ENCODE measurements at places on chromosomes 11 and 22. TPM values are rescaled to one million over a fixed set of nuclear protein-coding genes. Genes with fewer than 3 reads are reported as not detected.

CELSR1 gene
- total RNA-seq = 0.74 TPM

DNA sequence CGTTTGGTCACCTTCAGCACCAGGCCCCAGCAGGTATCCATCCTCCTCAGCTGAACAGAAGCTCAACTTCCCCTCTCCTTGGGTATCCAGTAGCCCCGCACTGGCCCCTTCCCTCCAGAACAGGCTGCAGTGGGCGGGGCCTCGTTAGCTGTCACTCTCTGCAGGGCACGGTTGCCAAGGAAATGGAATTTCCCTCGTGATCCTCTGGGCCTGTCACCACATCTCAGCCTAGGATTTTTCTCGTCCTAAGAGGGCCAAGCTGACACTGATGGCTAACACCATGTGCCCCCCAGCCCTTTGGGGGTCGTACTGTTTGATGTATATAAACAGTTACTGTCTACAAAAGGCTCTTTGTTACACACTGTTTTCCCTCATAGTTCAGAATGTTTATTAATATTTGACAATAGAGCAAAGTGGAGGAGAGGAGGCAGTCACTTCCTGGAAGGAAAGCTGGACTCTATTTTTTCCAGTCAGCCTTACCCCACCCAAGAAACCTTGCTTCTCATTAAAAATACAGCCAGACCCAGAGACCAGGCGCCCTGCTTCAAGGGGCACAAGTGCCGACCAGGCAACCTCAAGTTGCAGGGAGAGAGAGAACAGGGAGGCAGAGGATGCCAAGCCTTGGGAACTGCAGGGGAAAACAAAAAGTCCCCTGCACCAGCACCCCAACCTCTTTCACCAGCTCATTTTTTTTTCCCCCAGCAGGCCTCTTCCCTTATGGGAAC lies 44.5 kb downstream of the FEZ1 start:
- no peaks in the 10 kb centered on the region for H3K27me3 ChIP-seq
- no peak overlapping the region for H3K27ac ChIP-seq
- DNase-seq = no peak
- peaks cover 2% of the 10 kb centered on the region for H3K36me3 ChIP-seq
- H3K4me1 ChIP-seq = no peaks in the 10 kb centered on the region
- H3K4me3 ChIP-seq = no peak overlapping the region

DNA sequence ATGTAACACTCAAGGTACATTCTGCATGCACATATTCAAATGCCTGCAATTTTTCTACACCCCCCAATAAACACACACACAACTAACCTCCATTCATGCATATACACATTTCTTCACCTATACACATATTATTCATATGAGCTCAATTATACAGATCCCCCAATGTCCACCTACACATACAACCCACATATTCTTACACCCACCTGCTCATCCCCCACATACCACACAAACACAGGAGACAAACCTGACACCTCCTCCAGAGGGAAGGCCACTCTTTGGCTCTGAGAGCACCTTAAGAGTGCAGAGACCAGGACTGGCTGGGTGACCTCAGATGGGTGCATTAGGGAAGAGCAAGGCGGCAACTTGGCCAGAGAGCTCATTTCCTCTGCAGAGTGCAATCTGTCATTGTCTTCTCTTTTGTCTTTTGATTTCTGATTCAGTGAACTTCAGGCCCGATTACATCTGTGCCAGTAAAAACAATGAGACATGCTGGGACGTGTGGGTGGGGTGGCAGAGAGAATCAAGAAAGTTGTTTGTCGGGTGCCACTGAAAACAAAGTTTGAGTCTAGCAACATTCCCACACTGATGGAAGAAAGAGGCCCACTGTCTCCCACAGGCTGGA lies 208.4 kb downstream of the NXPE2 start:
- H3K4me3 ChIP-seq = no peak overlapping the region
- H3K27ac ChIP-seq = no peak overlapping the region
- H3K4me1 ChIP-seq = no peaks in the 10 kb centered on the region
- DNase-seq = no peak
- no peaks in the 10 kb centered on the region for H3K27me3 ChIP-seq

GRCh38 chr11:107747622-107748021 lies 35.8 kb upstream of the SLN start:
- H3K36me3 ChIP-seq = no peaks in the 10 kb centered on the region
- H3K27ac ChIP-seq = no peak overlapping the region
- no peak overlapping the region for H3K4me3 ChIP-seq
- no peaks in the 10 kb centered on the region for H3K4me1 ChIP-seq
- DNase-seq = no peak
- H3K27me3 ChIP-seq = no peaks in the 10 kb centered on the region

TYMP gene
- total RNA-seq = 53.9 TPM

GRCh38 chr11:5197536-5197935 lies 2.9 kb downstream of the OR51V1 start:
- no peak overlapping the region for H3K27ac ChIP-seq
- H3K36me3 ChIP-seq = no peaks in the 10 kb centered on the region

DNA sequence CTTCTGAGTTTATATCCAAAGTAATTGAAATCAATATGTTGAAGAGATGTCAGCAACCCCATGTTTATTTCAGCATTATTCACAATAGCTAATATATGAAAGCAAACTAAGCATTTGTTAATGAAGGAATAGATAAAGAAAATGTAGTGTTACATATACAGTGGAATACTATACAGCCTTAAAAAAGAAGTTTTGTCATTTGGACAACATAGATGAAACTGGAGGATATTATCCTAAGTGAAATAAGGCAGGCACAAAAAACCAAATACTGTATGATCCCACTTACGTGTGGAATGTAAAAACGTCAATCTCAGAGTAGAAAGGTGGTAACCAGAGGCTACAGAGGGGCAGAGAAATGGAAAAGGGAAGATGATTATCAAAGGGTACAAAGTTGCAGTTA lies 10.2 kb downstream of the MRGPRX2 start:
- 0 out of 2 replicates have a peak, but pooled peaks cover 1% of the 10 kb centered on the region for H3K27me3 ChIP-seq
- no peak for DNase-seq
- H3K4me3 ChIP-seq = no peak overlapping the region
- no peaks in the 10 kb centered on the region for H3K4me1 ChIP-seq
- H3K36me3 ChIP-seq = no peaks in the 10 kb centered on the region

GRCh38 chr11:128796270-128796669 lies 70.8 kb downstream of the KCNJ1 start:
- no peak overlapping the region for H3K4me3 ChIP-seq
- H3K4me1 ChIP-seq = peaks cover 13% of the 10 kb centered on the region
- H3K36me3 ChIP-seq = peaks cover 22% of the 10 kb centered on the region
- peak; percentile 43 for DNase-seq
- H3K27ac ChIP-seq = no peak overlapping the region
- H3K27me3 ChIP-seq = no peaks in the 10 kb centered on the region

DNA sequence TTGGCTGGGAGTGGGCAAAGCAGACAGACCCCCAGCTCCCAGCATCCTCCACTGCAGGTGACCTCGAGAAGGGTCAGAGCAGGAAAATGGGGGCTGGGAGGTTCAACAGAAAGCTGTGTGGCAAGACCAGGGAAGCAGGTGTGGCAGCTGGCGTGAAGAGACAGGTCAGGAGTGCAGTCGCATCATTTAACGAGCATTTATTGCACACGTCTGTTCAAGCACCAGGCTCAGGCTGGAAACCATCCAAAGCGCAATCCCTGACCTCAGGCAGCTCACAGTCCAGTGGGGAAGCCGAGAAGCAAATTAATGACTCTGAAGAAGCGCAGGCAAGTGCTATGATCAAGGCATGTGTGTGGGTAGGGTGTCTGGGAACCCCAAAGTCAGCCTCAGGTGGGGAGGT lies 7.4 kb downstream of the SLC25A45 start:
- H3K36me3 ChIP-seq = no peaks in the 10 kb centered on the region
- H3K27me3 ChIP-seq = no peaks in the 10 kb centered on the region
- H3K4me3 ChIP-seq = no peak overlapping the region
